ENCODE measurements at places on chromosomes 1 and 21.

DNA sequence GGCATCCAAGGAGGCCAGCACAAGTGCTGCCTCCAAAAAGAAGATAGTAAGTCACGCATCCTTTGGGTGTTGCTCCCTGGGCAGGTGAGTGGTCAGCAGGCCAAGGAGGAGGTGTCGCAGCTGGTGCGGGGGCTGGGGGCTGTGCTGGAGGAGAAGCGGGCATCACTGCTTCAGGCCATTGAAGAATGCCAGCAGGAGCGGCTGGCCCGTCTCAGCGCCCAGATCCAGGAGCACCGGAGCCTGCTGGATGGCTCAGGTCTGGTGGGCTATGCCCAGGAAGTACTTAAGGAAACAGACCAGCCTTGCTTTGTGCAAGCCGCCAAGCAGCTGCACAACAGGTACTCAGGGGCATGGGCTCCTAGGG, 4.3 kb downstream of the TRIM46 start:
- no peak for DNase-seq

- DNase-seq, result no peak
Measured at GRCh38 chr1:87973896-87974295, 645.2 kb downstream of the LMO4 start.

DNA sequence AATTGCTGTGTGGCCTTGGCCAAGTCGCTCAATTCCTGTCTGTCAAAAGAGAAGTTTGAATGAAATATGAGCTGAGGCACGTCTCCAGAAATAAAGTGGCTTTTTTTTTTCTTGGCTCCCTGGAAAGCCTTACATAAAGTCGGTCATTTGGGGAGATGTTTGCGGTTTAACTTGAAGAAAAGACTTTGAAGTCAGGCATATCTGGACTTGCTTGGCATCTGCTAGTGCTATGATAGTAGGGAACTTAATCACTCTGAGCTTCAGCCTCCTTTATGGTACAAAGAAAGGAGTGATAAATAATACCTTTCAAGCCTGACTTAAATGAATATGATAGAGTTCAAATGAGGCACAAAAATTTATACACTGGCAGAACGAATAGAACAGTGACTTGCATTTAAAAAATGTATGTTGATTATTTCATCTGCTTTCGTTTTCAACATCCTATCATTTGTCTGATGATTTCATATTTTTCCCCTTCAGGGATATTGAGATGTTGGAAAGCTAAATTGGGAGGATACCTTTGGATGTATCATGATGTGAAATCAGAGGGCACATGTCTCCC, 60.2 kb downstream of the FASLG start:
- no peak for DNase-seq

DNA sequence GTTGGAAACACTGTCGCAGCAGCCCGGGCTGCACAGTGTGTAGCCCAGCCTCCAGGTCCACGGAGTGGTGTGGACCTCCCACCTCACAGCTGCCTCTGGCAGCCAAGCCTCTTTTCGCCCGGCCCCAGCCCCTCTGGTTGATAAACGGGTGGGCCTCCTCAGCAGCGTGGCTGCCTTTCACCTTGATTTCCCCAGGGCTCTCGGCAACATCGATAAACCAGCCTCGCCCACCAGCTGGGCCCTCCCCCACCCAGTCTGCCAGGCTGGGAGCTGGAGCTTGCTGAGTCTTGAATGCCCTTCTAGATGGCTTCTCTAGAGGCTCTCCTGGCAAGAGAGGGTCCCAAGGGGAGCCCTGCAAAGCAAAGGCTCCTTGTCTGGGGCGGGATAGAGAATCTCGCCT, 31.0 kb upstream of the LHX4 start:
- DNase-seq, result no peak

- no peak for DNase-seq
Measured at GRCh38 chr1:233427907-233428306, 100.4 kb downstream of the MAP3K21 start.

DNA sequence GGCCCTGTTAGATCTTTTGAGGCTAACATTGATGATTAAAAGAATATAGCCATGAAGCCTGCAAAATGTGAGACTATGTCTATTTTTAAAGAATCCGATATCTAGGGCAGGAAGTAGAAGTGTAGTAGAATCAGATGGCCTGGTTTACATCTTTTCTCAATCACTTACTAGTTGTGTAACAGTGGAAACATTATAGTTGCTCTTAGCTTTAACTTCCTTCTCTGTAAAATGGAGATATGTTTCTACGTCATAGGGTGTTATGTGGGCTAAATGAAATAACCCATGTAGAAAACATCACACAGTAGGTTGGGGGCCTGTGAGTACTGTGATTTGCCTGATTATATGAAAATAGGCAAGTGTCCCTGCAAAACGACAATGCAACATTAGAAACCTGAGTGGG, 4.4 kb upstream of the IGFN1 start:
- DNase-seq, result no peak

GRCh38 chr21:44822484-44823178, 4.8 kb upstream of the SUMO3 start:
- peak; percentile 33 for DNase-seq

DNA sequence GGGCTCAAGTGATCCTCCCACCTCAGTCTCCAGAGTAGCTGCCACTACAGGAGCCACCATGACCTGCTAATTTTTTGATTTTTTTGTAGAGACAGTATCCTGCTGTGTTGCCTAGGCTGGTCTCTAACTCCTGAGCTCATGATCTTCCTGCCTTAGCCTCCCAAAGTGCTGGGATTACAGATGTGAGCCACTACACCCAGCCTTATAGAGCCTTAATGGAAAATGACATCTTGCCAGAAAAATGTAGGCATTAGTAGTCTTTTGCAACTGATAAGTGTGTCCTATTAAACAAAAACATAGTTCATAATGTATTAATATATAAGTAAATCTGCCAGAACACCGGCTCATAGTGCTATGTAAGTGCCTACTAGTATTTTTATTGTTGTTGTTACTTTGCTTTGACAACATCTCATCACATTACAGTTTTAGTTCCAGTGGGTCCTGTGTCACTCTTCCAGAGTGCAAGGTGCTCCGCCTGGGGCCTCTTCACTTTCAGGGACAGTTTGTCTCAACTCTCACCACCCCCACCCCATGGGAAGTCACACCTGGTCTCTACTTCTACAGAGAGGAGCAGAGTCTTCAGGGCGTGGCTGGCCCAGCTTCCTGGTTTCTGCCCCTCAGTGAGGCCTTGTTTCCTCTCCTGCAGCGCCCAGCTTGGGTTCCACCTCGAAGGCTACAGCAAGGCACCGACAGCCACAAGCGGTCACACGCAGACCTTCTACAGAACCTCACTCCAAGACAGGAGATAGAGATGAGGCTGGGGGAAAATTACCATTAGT, 30.1 kb downstream of the RHOU start:
- no peak for DNase-seq

GRCh38 chr1:52697795-52698674, at the start of gene COA7:
Gene COA7, minus strand, starts transcription at chr1:52698347. Its CDS starts 21 bp downstream, at chr1:52698326.
- DNase-seq, result peak; percentile 88

DNA sequence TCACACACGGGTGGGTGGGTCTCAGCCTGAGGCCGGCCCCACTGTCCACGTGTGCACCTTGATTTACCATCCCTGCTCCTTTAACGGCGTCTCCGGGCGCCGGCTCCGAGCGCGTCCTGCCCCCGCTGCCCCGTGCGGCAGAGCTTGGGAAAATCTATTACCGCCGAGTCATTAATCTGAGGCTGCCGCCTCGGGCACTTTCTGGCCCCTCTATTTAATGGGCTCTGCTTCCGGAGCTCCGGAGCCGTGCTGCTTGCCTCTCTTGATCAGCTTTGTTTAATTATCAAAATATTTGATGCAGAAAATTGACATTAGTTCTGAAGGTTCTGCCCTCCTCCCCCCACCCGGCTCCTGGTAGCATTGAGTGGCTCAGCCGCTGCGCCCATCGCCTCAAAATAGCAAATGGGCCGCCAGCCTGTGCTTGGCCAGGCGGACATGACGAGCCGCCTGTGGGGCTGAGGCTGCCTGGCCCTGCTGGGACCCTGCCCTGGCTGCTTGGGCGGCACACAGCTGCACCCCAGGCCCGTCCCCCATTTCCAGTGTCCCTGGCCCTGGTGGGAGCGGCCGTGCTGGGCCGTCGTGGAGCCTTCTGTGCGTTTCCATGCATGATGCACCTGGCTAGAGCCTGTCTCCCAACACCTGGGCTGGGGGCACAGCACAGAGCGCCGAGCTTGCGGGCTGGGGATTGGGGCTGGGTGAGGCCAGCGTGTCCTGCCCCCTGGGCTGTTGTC, 81.6 kb upstream of the TTC34 start:
- no peak for DNase-seq

DNA sequence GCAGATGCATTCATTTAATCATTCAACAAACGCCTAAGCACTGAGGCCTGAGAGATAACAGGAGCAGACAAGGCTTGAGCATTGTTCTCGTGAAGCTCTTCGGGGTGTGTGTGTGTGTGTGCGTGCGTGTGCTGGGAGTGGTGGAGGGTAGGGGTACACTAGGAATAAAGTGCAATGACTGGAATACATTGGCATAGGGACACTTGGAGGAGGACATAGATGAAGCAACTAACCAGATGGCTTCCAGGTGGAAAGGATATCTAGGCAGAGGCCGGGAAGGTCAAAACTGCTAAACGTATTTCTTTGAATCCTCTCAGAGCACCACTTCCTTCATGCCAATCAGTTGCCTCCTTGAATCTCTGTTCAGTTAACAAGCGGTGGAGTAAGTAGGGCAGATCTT, 92.6 kb downstream of the TPR start:
- no peak for DNase-seq

DNA sequence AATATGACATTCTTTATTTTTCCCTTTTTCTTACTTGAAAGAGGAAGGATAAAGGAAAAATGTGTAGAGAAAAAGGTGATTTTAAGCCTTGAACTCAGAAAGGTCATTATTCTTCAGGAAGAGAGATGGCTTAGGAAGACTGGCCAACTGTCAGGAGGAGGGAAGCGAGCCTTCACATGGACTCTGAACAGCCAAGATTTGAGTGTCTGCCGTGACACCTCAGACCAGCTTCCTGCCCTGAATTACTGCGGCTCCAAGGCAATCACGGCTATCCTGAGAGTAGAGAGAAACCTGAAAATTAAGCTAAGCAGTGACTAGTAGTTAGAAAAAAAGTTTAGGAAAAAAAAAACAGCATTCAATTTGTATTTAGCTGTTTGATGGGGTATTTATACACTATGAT, 314.7 kb downstream of the KCNH1 start:
- no peak for DNase-seq

- no peak for DNase-seq
Measured at GRCh38 chr21:32371913-32372314, 20.9 kb downstream of the URB1 start.
